ENCODE measurements at places on chromosomes 2 and 18. TPM values are rescaled to one million over a fixed set of nuclear protein-coding genes. Genes with fewer than 3 reads are reported as not detected.

SLC4A1AP gene
- total RNA-seq: 15.3 TPM

NT5DC4 gene
- total RNA-seq: not detected

MATN3 gene
- total RNA-seq: not detected

DNA sequence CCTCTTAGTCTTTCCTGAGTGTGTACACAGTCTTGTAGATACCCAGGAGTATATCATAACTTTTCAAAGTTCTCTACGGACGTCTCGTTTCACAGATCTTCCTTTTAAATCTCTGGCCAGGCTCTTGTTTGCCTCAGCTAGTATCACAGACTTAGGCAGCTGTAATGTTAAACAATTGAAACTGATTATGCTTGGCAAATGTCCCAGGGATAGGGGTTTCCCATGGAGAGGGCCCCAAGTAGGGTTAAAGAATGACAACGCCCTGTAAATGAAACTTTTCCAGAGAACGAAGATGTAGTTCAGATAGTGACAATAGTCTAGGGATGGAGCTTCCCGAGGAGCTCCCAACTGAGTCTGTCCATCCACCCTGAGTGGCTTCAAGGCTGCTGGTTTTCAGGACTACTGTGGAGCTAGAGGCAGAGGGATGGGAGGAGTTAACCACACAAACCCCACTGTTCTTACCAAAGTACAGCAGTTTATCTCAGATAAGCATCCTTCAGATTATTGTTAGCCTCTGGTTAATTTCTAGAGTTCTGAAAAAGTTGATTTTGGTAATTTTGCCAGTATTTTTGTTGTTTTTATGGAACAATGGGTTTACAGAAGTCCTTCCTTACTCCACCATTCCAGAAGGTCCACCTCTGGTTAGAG lies 9.1 kb downstream of the NEURL3 start:
- no peaks in the 10 kb centered on the region for H3K36me3 ChIP-seq
- H3K4me3 ChIP-seq: no peak overlapping the region
- DNase-seq: no peak
- no peak overlapping the region for H3K27ac ChIP-seq

ANKRD30B gene
- total RNA-seq: not detected

- H3K4me3 ChIP-seq: peak overlapping the region; percentile 76
- no peak for DNase-seq
- peaks cover 51% of the 10 kb centered on the region for H3K36me3 ChIP-seq
Observed at GRCh38 chr2:219228911-219229304, 528 bp downstream of the ATG9A start.

- DNase-seq: no peak
- H3K4me3 ChIP-seq: no peak overlapping the region
- no peaks in the 10 kb centered on the region for H3K36me3 ChIP-seq
- H3K27me3 ChIP-seq: no peaks in the 10 kb centered on the region
- H3K4me1 ChIP-seq: no peaks in the 10 kb centered on the region
Observed at GRCh38 chr2:122422384-122422991, 667.0 kb downstream of the TSN start.

SP100 gene
- total RNA-seq: 243 TPM

DNA sequence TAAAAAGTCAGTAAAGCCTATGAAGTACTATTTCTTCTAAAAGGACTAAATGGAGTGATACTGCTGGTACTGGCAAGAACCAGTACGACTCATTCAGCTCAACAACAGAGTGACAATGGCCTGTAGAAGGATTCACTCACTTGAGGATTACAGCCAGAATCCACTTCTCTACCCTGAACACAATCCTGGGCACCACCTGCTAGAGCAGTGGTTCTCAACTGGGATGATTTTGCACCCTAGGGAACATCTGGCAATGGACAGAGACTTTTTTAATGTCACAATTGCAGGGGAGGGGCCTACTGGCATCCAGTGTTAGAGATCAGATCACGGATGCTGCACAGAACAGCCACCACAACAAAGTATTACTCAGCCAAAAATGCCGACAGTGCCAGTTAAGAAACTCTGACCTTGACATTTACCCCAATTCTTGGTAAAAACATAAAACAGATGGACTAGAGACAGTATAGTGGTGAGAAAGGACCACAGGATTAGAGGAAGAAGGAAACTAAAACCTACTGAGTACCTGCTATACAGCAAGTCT lies 5.0 kb downstream of the SPIRE1 start:
- peaks cover 6% of the 10 kb centered on the region for H3K4me1 ChIP-seq
- H3K27me3 ChIP-seq: no peaks in the 10 kb centered on the region
- DNase-seq: no peak
- H3K4me3 ChIP-seq: no peak overlapping the region
- no peaks in the 10 kb centered on the region for H3K36me3 ChIP-seq
- no peak overlapping the region for H3K27ac ChIP-seq

SPP2 gene
- total RNA-seq: not detected

GRCh38 chr2:170771421-170771937 lies 1.3 kb downstream of the ERICH2 start:
- no peaks in the 10 kb centered on the region for H3K27me3 ChIP-seq
- H3K4me3 ChIP-seq: peak overlapping the region; percentile 64
- H3K4me1 ChIP-seq: peaks cover 14% of the 10 kb centered on the region
- no peak for DNase-seq
- H3K36me3 ChIP-seq: no peaks in the 10 kb centered on the region

DNA sequence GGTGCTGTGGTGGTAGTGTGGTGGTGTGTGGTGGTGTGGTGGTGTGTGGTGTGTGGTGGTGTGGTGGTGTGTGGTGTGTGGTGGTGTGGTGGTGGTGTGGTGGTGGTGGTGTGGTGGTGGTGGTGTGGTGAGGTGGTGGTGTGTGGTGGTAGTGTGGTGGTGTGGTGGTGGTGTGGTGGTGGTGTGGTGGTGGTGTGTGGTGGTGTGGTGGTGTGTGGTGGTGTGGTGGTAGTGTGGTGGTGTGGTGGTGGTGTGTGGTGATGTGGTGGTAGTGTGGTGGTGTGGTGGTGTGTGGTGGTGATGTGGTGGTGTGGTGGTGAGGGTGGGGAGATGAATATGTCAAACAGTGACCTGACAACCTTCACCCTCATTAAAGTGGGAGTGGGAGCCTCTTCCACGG lies 55.6 kb upstream of the DLGAP1 start:
- H3K4me3 ChIP-seq: no peak overlapping the region
- no peaks in the 10 kb centered on the region for H3K36me3 ChIP-seq
- H3K27me3 ChIP-seq: no peaks in the 10 kb centered on the region
- H3K4me1 ChIP-seq: no peaks in the 10 kb centered on the region

CYP26B1 gene
- not detected for total RNA-seq

GRCh38 chr18:36338403-36338933 lies 41.0 kb downstream of the FHOD3 start:
- H3K4me3 ChIP-seq: no peak overlapping the region
- no peaks in the 10 kb centered on the region for H3K4me1 ChIP-seq
- no peak for DNase-seq
- no peaks in the 10 kb centered on the region for H3K36me3 ChIP-seq

- H3K27me3 ChIP-seq: no peaks in the 10 kb centered on the region
- H3K27ac ChIP-seq: no peak overlapping the region
- no peaks in the 10 kb centered on the region for H3K36me3 ChIP-seq
Observed at GRCh38 chr2:201852462-201852861, 46.1 kb downstream of the CDK15 start.

NEB gene
- 1.8 TPM for total RNA-seq

TMEM200C gene
- total RNA-seq: not detected

DNA sequence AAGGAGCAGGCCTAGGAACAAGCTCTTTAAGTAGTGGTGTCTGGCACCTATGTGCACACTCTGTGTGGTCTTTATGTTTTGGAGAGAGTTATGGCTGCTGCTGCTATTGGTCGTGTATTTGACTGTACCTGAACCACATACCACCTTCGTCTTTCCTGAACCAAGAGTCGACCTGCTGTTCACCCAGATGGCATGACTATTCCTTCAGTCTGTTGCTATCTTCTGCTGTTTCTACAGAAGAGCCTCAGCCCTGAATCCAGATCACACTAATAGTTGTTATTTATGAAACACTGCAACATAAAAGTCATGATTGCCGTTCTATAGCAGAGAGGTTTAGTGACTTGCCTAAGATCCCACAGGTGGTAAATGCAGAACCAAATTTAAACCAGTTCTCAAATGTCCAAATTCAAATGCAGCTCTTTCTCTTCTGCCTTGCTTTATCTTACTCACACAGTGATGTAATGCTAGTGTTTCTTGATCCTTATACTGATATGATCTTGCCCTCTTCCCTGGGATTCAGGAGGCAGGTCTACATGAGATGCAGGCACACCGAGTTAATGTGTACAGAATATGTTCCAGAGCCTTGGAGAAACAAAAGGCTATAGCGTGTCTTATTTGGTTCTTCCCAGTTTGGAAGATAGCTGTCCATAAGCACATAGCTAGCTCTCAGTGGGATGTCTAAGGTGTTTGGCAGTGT lies 122.1 kb upstream of the FOSL2 start:
- no peak overlapping the region for H3K4me3 ChIP-seq
- no peak overlapping the region for H3K27ac ChIP-seq
- H3K27me3 ChIP-seq: no peaks in the 10 kb centered on the region
- peaks cover 8% of the 10 kb centered on the region for H3K4me1 ChIP-seq
- DNase-seq: no peak

- no peak within 1 kb of the TSS for H3K27ac ChIP-seq
- no peak for DNase-seq
- peaks cover 11% of the 10 kb centered on the region for H3K4me1 ChIP-seq
- peak within 1 kb of the TSS; percentile 22 for H3K4me3 ChIP-seq
Observed at GRCh38 chr18:50559752-50560680, at the start of gene MAPK4. TSS of gene MAPK4 (plus strand) at chr18:50560087. CDS start at chr18:50663959, 103,872 bp downstream.

DNA sequence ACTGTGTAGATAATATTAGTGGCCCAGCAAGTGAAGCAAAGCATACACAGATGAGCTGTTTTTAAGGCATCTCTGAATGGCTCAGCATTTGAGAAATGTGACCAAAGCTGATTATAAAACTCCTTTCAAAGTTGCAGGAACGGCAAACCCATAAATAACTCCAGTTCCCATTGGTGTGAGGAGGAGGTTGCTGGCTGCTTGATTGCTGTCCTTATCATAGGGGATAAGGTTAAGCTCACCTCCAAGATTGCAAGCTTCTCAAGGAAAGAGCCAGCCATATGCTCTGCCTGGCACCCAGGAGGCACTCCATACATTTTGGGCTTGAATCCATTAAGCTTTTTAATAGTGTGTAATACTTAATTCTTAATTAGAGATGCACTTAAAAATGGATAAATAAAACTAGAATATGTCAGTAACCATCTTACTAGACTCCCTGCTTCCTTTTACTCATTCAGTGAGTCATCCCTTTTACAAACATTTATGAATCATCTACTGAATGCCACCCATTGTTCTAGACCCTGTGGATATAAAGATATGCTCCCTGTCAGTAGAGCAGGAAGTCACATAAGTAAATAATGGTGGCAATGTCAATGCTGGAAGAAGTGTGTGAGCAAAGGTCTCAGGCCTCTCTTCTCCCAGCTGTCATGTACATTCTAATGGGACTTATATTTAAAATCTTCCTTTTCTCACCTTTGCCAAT lies 99.3 kb downstream of the SPATS2L start:
- no peaks in the 10 kb centered on the region for H3K27me3 ChIP-seq
- no peak overlapping the region for H3K27ac ChIP-seq
- H3K4me3 ChIP-seq: no peak overlapping the region

DNA sequence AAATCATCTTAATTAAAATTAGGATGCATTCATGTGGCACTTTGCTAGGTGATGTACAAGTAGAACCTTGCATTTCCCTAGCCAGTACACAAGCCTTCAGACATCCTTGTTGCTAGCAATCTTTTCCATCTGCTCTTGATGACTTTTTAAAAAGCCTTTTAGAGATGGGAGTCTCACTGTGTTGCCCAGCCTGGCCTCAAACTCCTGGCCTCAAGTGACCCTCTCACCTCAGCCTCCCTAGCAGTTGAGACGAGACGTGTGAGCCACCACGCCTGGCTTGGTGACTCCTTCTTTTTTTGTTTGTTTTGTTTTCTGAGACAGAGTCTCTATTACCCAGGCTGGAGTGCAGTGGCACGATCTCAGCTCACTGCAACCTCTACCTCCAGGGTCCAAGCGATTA lies 1.7 kb upstream of the CCDC88A start:
- DNase-seq: no peak
- H3K4me1 ChIP-seq: peaks cover 12% of the 10 kb centered on the region
- H3K36me3 ChIP-seq: no peaks in the 10 kb centered on the region
- peaks cover 3% of the 10 kb centered on the region for H3K27me3 ChIP-seq

SPR gene
- total RNA-seq: not detected

FBXO36 gene
- total RNA-seq: 0.84 TPM

DNA sequence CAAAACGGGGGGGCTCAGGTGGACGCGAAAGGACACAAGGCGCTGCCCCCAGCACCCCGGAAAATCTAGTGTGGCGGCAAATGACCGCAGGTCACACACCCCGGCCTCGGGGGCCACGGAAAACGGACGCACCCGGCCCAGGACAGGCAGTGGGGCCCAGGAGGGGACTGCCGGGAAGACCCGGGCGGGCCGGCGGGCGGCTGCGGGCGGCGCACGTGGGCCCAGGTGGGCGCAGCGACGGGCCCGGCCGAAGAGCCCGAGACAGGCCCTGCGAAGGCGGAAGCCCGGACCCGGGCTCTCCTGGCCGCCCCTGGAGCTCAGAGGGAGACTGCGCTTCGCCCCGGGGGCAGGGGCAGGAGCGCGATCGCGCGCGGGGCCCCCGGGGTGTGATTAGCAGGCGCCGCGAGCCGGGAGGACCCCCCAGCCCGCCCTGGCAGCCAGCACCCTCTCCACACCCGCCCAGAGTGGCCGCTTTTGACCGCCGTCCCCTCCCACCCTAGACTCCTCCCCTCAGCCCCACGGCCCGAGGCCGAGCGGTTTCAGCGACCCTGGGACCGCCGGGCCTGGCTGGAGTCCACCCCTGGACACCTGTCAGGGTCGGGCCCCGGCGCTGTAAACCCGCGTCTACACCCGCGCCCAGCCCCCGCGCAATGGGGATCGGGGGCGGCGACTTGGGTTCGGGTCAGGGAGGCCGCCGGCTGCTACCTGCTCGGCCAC lies 773 bp downstream of the MBP start:
- peaks cover 44% of the 10 kb centered on the region for H3K4me1 ChIP-seq
- DNase-seq: no peak
- peaks cover 12% of the 10 kb centered on the region for H3K36me3 ChIP-seq
- peak overlapping the region; percentile 77 for H3K27ac ChIP-seq
- peak overlapping the region; percentile 93 for H3K4me3 ChIP-seq

SYT4 gene
- not detected for total RNA-seq

DNA sequence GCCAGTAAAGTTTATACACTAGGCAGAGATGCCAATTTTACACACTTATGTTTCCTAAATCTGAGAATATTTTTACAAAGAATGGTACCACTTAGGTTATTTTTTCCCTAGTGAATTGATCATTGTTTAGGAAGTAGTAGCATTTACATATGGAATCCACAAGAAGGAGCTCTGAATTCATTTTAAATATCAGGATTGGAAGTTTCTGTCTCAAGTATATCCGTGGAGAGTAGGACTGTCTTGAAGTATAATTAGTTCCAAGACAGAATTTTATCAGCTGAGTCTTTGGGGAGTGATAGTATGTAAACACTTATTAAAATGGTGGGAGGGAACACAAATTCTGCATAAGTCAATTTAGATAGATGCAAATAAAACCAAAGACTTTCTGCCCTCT lies 82.3 kb upstream of the FAM98A start:
- H3K27ac ChIP-seq: no peak overlapping the region
- no peaks in the 10 kb centered on the region for H3K36me3 ChIP-seq
- H3K27me3 ChIP-seq: no peaks in the 10 kb centered on the region
- H3K4me3 ChIP-seq: no peak overlapping the region
- no peak for DNase-seq

Measured in CD4-positive, alpha-beta T cell (primary cell).